ENCODE measurements at places on chromosomes 6 and 20.
A peak's percentile ranks its signal among the peaks of the same experiment; 100 is the strongest.

DNA sequence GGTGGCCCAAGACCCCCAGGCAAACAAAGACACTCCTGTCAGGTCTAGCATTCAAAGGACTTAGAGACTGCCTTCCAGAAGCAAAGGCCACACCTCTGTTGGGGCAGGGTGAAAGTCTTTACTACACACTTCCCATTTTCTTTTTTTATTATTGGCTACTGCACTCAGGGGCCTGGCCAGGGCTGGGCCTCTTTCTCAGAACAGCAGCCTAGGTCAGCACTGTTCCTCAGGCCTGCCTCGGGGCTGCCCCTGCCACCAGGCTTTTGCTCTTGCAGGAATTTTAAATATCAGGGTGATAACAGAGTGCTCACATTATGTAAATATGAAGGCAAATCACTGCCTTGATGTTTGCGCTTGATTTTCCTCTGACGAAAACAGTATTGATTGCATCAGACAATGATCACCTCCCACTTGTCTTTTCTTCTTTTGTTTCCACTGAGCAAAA is 18.5 kb downstream of the GSTA4 start:
- DNase-seq: no peak

DNA sequence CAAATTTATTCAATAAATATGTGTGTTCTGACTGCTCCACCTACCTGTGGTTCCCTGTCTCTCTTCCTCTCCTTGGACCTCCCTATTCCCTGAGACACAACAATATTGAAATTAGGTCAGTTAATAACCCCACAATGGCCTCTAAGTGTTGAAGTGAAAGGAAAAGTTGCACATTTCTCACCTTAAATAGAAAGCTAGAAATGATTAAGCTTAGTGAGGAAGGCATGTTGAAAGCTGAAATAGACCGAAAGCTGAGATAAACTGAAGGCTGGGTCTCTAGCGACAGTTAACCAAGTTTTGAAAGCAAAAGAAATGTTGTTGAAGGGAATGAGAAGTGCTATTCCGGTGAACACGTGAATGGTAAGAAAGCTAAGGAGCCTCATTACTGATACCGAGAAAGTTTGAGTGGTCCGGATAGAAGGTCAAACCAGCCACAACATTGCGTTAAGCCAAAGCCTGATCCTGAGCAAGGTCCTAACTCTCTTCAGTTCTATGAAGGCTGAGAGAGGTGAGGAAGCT is 34.1 kb downstream of the UST start:
- no peak for DNase-seq

GRCh38 chr6:134174672-134175531 is 122.5 kb upstream of the SLC2A12 start:
- peak; percentile 86 for DNase-seq

- DNase-seq: no peak
Observed at GRCh38 chr6:14320332-14320731, 202.8 kb downstream of the CD83 start.

- peak; percentile 20 for DNase-seq
Observed at GRCh38 chr6:109580519-109580918, 97.5 kb upstream of the ZBTB24 start.

DNA sequence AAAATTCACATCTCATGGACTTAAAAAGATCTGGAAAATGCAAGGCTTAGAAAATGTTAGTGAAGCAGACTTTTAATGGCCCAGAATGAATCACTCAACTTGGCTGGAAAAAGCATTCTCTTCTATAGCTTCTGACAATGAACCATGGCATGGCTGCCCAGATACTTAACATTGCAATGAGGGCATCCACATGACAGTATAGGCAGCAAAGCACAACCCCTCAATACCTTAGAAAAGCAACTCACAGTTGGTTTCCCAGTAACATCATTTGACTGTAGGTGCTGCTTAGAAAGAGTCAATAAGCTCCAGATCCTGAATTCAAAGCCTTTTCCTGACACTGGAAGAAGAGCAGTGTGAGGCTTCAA is 155.8 kb downstream of the EYA4 start:
- DNase-seq: peak; percentile 40

- no peak for DNase-seq
Observed at GRCh38 chr20:18790787-18791186, 22.8 kb upstream of the SCP2D1 start.

DNA sequence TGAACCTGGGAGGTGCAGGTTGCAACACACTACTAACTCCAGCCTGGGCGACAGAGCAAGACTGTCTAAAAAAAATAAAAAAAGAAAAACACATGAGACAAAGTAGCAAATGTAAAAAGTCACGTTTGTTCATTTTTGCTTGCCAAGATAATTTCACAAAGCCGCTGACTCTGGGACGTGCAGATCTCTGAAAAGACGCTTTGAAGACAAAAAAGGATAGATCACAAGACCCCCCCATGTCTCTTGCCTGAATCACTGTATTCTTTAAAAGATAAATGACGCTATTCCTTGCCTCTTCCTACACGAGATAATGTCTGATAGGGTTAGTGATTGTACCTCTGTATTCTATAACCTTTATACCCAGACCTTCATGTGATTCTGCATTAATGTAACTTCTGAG is 23.3 kb upstream of the STXBP5 start:
- DNase-seq: no peak

DNA sequence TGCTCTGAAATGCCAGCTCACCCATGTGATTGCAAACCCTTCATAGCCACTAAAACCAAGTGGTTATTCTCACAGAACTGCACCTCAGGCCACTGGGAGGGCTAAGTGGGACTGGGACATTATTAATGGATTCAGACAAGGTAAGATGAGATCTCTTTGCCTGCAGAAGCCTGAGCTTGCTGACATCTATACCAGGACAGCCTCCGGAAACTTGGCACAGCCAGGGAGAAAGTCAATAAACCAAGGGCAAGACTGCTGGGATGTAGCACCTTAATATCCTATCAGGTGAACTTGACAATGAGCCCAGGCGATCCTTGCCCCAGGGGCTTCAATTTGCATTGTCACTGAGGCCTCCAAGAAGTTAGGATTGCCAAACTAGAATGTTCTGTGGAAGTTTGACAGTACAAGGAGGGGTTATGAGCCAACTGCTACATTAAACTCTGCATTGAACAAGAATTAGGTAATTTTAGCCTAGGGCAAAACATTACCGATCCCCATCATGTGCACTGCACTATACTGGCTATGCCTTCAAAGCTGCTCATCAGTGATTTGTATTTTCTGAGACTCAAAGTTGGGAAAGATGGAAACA is 60.1 kb upstream of the RALGAPA2 start:
- no peak for DNase-seq

GRCh38 chr20:50716518-50716917 is 14.9 kb upstream of the PARD6B start:
- no peak for DNase-seq

- DNase-seq: no peak
Observed at GRCh38 chr6:53573299-53573698, 28.4 kb upstream of the GCLC start.
